NCI-H187 (cell line): ENCODE measurements at places on chromosomes 13 and 19.

- DNase-seq, result no peak
Measured at GRCh38 chr13:33678084-33678483, 139.9 kb upstream of the RFC3 start.

- DNase-seq, result no peak
Measured at GRCh38 chr13:30526612-30527495, 61.1 kb upstream of the HMGB1 start.

DNA sequence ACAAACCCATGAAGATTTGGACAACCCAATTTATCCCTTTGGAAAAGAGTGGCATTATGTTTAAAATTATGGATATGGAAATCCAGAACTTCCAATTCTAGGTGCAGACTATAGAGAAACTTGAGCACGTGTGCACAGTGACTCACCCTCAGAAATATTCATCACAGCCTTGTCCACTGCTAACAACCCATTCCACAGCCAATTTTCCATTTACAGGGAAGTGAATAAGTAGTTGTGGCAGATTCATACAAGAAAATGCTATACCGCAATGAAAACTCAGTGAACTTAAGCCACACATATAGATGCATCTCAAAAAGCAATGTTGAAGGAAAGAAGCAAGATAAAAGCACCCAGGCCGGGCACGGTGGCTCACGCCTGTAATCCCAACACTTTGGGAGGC, 133.3 kb downstream of the USP12 start:
- DNase-seq, result no peak

GRCh38 chr13:97548138-97548537, 114.2 kb downstream of the RAP2A start:
- no peak for DNase-seq

DNA sequence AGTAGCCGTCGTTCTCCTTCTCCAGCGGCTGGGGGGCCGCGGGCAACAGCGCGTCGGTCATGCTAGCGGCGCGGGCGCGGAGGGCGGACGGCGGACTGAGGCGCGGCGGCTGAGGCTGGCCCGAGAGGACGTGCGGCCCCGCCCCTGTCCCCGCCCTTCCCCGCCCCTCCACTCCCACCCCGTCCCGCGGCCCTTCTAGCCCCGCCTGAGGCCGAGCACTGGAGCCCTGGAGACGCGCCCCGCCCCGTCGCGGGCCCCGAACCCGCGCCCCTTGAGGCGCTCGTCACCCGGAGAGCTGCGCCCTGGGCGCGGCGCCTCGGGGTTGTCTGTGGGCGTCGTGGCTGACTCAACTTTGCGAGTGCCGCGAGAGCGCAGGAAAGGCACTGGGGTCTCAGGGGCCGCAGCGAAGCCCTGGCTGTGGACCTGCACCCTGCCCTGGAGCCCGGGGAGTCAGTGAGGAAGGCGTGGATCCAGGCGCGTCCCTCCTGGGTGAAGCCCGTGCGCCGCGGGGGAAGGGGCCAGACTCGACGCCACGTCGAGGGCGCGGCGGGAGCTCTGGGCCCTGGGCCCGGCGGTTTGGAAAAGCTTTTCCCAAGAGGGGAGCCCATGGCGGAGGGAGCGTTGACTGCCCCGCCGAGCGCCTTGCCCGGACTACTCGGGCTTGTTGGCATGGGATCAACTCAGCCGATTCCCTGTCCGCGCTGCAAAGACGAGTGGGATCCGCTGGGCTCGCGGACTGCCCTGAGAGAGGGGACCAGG, at the start of gene RHPN2:
Gene RHPN2 (minus strand): TSS at position 97 of the 759 bp plus-strand sequence. CDS start 36 bp downstream, at position 61.
- DNase-seq, result peak; percentile 17

GRCh38 chr13:91270031-91270430, 77.5 kb upstream of the MIR17HG start:
- DNase-seq, result no peak

DNA sequence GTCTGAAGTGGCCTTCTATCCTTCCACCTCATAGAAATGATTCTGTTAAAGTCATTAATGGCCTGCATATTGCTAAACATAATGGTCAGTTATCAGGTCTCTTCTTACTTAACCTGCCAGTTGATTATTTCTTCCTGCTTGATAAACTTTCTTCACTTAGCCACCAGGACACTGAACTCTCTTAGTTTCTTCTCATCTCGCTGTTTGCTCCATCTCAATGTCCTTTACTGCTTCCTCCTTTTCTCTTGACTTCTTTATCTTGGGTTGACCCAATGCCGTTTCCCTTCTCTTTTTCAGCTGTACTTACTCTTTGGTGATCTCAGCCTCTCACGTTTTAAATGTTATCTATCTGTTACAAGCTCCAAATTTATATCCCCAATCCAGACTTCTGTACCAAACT, 17.1 kb upstream of the CLC start:
- DNase-seq, result no peak

DNA sequence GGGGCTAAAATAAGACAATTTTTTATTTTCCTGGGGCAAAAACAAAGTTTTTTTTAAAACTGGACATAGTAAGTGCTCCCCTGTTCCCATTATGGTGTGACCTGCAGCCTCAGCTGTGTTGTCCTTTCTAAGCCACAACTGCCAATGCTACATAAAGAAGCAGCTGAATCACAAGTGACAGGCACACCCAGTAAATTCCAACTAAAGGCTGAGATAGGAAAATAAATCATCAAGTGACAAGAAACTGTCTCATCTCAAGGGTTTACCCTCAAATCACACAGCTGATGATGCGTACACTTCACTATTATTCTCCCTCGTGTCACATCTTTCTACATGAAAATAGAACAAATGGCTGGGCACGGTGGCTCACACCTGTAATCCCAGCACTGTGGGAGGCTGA, 28.7 kb downstream of the STK24 start:
- DNase-seq, result no peak

- DNase-seq, result no peak
Measured at GRCh38 chr13:43191546-43191945, 168.2 kb downstream of the DNAJC15 start.

DNA sequence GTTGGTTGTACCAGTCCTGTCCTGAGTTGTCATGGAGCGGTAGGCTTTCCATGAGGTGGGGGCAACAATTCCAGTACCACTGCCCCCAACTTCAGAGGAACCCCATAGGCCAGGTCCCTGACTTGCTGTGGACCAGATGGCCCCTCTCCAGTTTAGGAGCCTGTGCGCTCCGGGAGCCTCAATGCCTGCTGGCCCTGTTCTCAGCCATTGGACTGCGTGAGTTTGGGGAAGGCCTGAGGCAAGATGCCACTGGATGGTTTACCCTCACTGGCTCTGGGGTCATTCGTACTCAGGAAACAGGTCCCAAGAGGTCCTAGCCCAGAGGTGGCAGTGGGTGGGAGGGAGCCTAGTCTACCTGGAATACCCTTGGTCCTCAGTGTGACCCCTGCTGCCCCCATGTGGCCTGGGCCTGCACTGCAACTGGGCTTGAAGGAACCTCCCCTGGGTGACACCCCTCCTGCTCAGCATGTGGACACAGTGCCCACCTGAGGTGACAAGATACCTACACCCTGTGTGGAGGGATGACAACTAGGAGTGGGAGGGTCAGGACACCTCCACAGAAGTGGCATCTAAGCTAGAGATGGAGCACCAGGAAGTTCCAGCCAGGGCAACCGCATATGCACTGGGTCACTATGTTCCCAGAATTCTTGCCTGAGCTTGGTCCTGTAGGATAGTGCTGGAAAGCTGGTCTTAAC, 6.0 kb upstream of the PRR19 start:
- peak; percentile 50 for DNase-seq
